Smooth muscle cell of the coronary artery (primary cell): ENCODE measurements at places on chromosomes 1 and 21. TPM values are rescaled to one million over a fixed set of nuclear protein-coding genes. Genes with fewer than 3 reads are reported as not detected.

The TRAPPC10 gene
- total RNA-seq, result 8.7 and 18.5 TPM in 2 replicates

The LINGO4 gene
- not detected in 2 replicates for total RNA-seq

The ELAPOR1 gene
- total RNA-seq, result 0.23 TPM in 2 replicates

The SSR2 gene
- 445 and 519 TPM in 2 replicates for total RNA-seq

The GPATCH2 gene
- total RNA-seq, result 12.4 and 13.6 TPM in 2 replicates

The HTR6 gene
- total RNA-seq, result 0.23 TPM in 1 of 2 replicates, not detected in the other

The CFAP45 gene
- 0.23 and 1.1 TPM in 2 replicates for total RNA-seq
